Fibroblast of skin of right biceps (primary cell): ENCODE measurements at places on chromosomes 6 and 20.

- no peak for DNase-seq
These were observed 255.5 kb upstream of the PLN start for GRCh38 chr6:118292558-118292957.

GRCh38 chr6:49933526-49933925 lies 30.4 kb downstream of the DEFB114 start:
- no peak for DNase-seq

DNA sequence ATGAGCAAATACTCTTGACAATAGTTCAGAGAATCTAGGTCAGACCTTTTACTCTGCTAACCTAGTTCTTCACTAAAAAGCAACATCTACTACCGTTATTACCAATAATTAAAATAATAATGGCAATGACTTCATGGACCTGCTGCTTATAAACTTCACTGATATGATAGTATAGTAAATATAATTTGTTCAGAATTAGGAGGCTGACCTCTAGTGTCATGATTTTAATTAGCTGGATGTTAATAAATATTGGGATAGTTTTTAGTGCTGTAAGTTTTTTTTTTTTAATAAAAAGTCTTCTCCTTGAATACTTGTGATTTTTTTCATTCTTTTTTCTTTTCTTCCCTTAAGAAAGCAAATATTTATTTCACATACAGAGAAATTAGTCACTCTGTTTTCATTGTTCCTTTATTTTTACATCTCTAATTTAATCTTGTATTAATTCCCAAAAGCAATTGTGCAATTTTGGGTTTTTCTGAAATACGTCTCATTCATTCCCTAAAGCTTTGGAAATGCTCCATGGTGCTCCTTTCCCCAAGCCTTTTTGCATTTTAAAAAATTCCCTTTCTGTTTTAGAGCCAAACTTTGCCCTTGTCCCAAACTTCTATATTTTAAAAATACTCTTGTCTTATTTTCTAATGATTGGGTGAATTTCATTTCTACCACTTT lies 46.6 kb upstream of the UST start:
- DNase-seq: no peak

DNA sequence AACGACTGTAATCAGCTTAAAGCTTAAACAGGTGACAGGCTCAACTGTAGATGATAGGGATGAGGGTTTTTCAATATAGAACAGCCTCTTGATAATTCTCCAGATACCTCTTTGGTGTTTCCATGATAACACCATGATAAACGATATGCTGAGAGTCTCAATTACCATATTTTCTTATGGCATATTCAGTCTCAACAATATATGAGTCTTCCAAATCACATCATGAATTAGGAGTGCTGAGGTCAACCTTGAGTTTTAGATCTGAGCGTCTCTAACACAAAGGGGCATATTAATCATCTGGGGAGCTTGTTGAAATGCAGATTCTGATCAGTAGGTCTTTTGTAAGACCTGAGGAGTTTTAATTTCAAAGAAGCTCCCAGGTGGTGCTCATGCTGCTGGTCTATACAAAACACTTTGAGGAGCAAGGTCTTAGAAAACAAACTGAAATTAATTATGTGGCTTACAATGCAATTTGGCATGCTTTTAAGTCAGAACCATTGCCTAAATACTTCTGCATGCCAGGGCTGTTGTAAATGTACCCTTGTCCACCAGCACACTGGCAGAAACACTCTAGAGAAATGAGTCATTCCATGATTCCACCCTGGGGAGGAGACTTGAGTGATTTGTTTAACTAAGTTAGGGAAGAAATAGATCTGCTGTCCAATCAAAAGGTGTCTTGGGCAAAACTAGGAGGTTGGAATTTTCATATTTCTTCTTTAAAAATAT lies 49.6 kb downstream of the PTCHD4 start:
- DNase-seq: no peak

- DNase-seq: peak; percentile 75
These were observed 2.0 kb downstream of the TRAM2 start for GRCh38 chr6:52574709-52575501.
